SK-N-SH treated with all-trans-retinoic acid at 6 μM for 48 hours (cell line): ENCODE measurements at places on chromosomes 1 and 21.
A peak's percentile ranks its signal among the peaks of the same experiment; 100 is the strongest.

GRCh38 chr1:204621396-204621795 lies 64.1 kb downstream of the LRRN2 start:
- ATAC-seq: no peak

DNA sequence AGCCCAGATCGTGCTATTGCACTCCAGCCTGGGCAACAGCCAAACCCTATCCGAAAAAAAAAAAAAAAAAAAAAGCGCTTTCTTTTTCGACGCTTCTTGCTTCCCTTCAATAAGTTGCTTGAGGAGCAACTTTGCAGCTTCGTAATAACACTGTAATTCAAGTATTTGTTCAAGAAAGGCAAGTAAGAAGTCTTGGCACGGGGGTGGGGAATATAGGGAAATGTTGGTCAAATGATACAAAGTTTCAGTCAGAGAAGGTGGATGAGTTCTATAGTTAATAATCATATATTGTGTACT lies 871 bp upstream of the PSMA5 start:
- no peak for ATAC-seq

DNA sequence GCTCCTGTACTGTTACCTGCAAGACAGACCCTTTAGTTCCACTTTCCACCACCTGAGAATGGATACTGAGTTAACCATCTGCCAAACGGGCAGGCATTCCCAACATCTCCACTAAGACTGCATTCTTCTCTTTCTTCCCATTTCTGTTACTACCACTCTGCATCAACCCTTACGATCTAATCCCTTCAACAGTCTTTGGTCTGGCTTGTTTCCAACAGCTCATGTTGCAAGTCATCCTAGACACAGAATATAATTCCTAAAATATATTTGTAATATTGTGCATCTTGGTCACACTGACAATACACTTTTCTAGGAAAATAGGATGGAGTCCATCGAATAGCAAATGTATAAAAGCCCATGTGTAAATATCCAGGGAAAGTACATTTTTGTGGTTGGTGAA lies 166.7 kb downstream of the SIPA1L2 start:
- peak; percentile 40; the same call in 2 of the 3 replicates for ATAC-seq

- ATAC-seq: no peak
These were observed 20.2 kb upstream of the WNT4 start for GRCh38 chr1:22163137-22163536.

GRCh38 chr1:64209221-64209620 lies 5.8 kb downstream of the UBE2U start:
- ATAC-seq: no peak

- ATAC-seq: peak; percentile 43
These were observed 56.1 kb downstream of the HMCN1 start for GRCh38 chr1:185790194-185790735.

DNA sequence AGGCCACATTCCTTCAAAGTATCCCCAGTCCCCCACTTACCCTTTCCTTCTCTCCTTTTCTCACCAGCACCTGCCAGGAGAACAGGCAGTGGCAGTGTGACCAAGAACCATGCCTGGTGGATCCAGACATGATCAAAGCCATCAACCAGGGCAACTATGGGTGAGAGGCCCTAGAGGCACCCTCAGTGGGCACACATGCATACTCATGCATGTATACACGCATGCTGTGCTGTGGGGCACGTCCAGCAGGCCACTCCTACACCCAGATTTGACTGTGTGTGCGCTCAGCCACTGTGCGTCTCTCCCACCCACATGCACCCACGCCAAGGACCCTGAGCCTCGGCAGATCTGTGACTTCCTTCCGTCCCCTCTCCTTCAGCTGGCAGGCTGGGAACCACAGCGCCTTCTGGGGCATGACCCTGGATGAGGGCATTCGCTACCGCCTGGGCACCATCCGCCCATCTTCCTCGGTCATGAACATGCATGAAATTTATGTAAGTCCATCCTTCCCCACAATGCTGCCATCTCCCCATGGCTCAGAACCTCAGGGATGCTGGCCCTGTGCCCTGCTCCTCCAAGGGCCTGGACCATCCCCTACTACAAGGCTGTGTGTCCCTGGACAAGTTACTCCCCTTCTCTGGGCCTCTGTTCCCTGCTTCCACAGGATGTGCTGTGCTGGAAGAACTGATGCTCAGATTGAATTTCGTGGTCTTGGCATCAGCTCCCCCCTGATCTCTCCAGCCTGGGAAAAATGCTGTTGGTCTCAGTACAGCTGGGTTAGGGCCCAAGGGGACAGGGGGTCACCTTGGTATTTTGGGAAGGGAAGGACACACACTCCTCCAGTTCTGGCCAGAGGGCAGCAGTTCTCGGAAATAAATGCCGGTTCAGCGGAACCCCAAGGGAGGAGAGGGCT lies 7.0 kb downstream of the TINAGL1 start:
- no peak for ATAC-seq
